Ascending aorta (tissue), 2 donors: ENCODE measurements at places on chromosomes 5 and 9. TPM values are rescaled to one million over a fixed set of nuclear protein-coding genes. Genes with fewer than 3 reads are reported as not detected.

Gene TMEM215
- 0.75 TPM for total RNA-seq

Gene NRARP
- 51.7 TPM for total RNA-seq

Gene ASB6
- total RNA-seq: 29.7 TPM

Gene UNC13B
- 26.5 TPM for total RNA-seq

Gene CDH9
- not detected for total RNA-seq

Gene FAM151B
- total RNA-seq: not detected

Gene PRUNE2
- total RNA-seq: 200 TPM

Gene GFPT2
- 25.2 TPM for total RNA-seq

Gene GARIN3
- not detected for total RNA-seq

Gene IL17B
- total RNA-seq: 46.8 TPM

Gene PAIP2
- 27.6 TPM for total RNA-seq

Gene MACIR
- 0.53 TPM for total RNA-seq

Gene FBN2
- 0.11 TPM for total RNA-seq

Gene CATSPER3
- not detected for total RNA-seq

Gene LCN12
- not detected for total RNA-seq

Gene LCN15
- not detected for total RNA-seq

Gene GPRIN1
- total RNA-seq: not detected

Gene LMX1B
- total RNA-seq: 1.9 TPM

Gene MVB12B
- 9.4 TPM for total RNA-seq

Gene STPG3
- not detected for total RNA-seq

DNA sequence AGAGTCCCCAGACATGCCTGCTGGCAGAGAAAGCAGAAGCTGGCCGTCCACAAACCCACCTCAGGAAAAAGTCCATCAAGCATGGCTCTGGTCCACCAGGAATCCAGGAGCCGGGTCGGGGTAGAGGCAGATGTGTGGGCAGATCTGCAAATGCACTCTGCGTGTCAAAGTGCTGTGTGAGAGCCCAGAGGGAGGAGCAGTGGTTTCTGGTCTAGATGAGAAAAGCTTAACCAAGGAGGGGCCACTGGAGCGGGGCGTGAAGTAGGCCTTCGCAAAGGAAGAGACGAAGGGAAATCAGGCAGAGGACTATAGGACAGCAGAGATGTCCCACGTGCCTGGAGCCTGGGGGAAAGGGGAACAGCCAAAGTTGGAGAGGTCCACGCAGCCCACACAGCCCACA lies 40.0 kb downstream of the TTLL11 start:
- H3K36me3 ChIP-seq: no peaks in the 10 kb centered on the region
- no peak for DNase-seq
- H3K4me1 ChIP-seq: peaks cover 4% of the 10 kb centered on the region
- H3K27me3 ChIP-seq: no peaks in the 10 kb centered on the region
- H3K4me3 ChIP-seq: no peak overlapping the region

- no peak overlapping the region for H3K27ac ChIP-seq
- peaks cover 12% of the 10 kb centered on the region for H3K4me1 ChIP-seq
- no peaks in the 10 kb centered on the region for H3K36me3 ChIP-seq
- no peak overlapping the region for H3K4me3 ChIP-seq
- no peaks in the 10 kb centered on the region for H3K27me3 ChIP-seq
Observed at GRCh38 chr9:14165376-14166035, 148.4 kb downstream of the NFIB start.

GRCh38 chr5:160621526-160621925 lies 199.9 kb downstream of the PTTG1 start:
- no peak overlapping the region for H3K4me3 ChIP-seq
- no peaks in the 10 kb centered on the region for H3K36me3 ChIP-seq
- no peaks in the 10 kb centered on the region for H3K27me3 ChIP-seq
- no peaks in the 10 kb centered on the region for H3K4me1 ChIP-seq
- H3K27ac ChIP-seq: no peak overlapping the region
- no peak for DNase-seq

- no peaks in the 10 kb centered on the region for H3K4me1 ChIP-seq
- H3K27me3 ChIP-seq: no peaks in the 10 kb centered on the region
- no peaks in the 10 kb centered on the region for H3K36me3 ChIP-seq
- no peak for DNase-seq
- H3K4me3 ChIP-seq: no peak overlapping the region
Observed at GRCh38 chr5:91684625-91685024, 301.5 kb upstream of the ARRDC3 start.

- no peaks in the 10 kb centered on the region for H3K36me3 ChIP-seq
- DNase-seq: no peak
- no peak overlapping the region for H3K4me3 ChIP-seq
Observed at GRCh38 chr5:172830876-172831662, 3.0 kb upstream of the ERGIC1 start.

DNA sequence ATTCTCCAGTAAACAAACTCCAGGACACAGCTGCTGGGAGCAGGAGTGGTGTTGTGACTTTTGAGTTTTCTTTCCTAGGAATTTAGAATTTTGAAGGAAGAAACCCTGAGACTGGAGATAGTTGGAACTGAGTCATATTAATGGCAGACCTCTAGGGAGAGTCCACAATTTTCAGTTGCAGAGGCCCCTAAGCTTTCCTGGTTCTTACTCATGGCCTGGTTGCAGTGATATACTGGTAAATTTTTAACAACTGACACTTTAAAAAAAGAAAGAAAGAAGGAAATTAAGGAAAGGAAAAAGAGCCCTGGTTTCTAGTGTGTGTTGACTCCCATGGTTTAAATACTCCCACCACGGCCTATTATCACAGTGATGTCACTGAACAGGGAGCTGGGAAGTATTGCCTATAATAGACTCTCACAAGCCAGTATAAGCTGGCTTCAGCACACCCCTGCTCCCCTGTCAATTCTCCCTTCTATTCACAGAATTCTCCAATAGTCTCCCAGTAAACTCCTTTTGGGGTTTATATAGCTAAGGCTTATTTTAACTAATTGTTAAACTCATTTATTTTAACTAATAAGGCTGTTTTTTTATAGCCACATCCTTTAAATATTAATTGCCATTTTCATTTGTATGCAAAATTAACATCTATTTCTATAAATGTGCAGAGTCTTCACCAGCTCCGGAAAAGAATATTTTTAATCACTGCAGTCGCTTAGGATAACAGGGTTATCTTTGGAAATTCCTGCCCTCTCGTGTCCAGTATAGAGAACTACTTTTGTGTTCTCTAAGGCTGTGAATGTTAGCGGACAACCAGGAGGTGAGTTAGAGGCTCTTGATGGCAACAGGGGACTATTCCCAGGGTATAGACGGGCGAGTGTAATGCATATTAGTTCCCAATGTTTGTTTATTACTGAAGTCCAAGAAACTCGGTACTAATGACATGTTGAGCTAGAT lies 59.7 kb downstream of the GGTA1 start:
- DNase-seq: no peak
- no peaks in the 10 kb centered on the region for H3K27me3 ChIP-seq
- H3K4me3 ChIP-seq: no peak overlapping the region
- H3K4me1 ChIP-seq: no peaks in the 10 kb centered on the region

- no peak overlapping the region for H3K27ac ChIP-seq
- no peak overlapping the region for H3K4me3 ChIP-seq
- no peaks in the 10 kb centered on the region for H3K27me3 ChIP-seq
Observed at GRCh38 chr5:76771705-76772405, 47.0 kb upstream of the F2RL1 start.

GRCh38 chr9:97934321-97935115 lies 3.5 kb downstream of the HEMGN start:
- no peaks in the 10 kb centered on the region for H3K27me3 ChIP-seq
- DNase-seq: no peak
- H3K4me3 ChIP-seq: no peak overlapping the region
- H3K27ac ChIP-seq: no peak overlapping the region
- no peaks in the 10 kb centered on the region for H3K4me1 ChIP-seq

GRCh38 chr5:112257005-112257404 lies 162.1 kb downstream of the EPB41L4A start:
- H3K27me3 ChIP-seq: no peaks in the 10 kb centered on the region
- H3K36me3 ChIP-seq: no peaks in the 10 kb centered on the region
- no peaks in the 10 kb centered on the region for H3K4me1 ChIP-seq
- DNase-seq: no peak
- H3K27ac ChIP-seq: no peak overlapping the region

DNA sequence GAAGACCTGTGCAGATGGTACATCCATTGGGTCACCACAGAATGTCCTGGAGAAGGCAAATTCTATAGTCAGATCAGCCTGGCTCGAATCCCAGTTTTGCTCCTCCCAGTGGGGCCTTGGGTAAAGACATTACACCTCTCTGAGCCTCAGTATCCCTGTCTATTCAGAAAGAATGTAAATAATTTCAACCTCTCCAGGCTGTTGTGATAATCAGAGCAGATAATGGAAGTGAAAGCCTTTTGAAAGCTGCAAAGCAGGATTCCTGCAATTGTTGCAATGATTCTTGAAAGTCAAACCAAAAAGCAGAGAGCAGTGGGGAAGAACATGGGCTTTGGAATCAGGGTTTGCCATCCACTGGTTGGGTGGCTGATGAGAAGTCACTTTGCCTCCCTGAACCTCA lies 63.2 kb downstream of the LHX2 start:
- no peak overlapping the region for H3K4me3 ChIP-seq
- H3K27ac ChIP-seq: no peak overlapping the region
- H3K27me3 ChIP-seq: no peaks in the 10 kb centered on the region
- DNase-seq: no peak
- H3K36me3 ChIP-seq: no peaks in the 10 kb centered on the region
- H3K4me1 ChIP-seq: no peaks in the 10 kb centered on the region

DNA sequence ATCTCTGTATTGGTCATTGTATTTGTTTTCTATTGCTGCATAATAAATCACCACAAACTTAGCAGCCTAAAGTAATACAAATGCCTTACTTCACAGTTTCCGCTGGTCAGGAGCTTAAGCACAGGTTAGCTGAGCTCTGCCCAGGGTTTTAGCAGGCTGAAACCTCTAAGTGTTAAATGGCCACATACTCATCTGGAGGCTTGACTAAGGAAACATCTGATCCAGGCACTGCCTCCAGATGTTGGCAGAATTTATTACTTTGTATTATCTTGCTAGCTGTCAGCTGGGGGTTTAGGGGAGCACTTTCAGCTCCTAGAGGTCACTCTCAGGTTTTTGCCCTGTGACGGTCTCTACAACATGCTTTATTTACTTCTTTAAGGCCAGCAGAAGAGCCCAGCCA lies 23.2 kb upstream of the RARS1 start:
- H3K27me3 ChIP-seq: no peaks in the 10 kb centered on the region
- no peaks in the 10 kb centered on the region for H3K36me3 ChIP-seq
- H3K27ac ChIP-seq: no peak overlapping the region
- DNase-seq: no peak
- H3K4me3 ChIP-seq: no peak overlapping the region
- H3K4me1 ChIP-seq: no peaks in the 10 kb centered on the region

DNA sequence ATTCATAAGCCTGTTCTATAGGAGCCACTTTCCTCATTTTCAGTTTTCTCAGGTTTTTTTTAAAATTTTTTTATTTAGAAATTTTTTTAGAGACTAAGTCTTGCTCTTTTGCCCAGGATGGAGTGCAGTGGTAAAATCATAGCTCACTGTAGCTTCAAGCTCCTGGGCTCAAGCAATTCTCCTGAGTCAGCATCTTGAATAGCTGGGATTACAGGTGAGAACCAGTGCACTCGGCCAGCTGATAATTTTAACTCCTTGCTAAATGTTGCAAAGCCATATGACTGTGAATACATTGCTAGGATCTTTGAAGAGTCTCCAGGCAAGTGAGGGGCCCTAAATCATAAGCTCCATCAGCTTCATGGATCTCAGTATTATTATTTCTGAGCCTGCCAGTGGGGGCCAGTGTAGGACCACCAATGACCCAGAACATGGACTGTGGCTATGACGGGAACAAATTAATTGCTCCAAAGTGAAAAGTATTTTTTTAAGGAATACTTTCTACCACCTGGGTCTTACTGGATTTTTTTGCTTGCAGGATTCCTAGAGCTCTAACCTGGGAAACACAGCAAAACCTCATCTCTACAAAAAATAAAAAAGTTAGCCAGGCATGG lies 5.7 kb upstream of the GAPVD1 start:
- H3K27me3 ChIP-seq: no peaks in the 10 kb centered on the region
- no peak overlapping the region for H3K4me3 ChIP-seq
- no peak for DNase-seq

- H3K27ac ChIP-seq: no peak overlapping the region
- no peaks in the 10 kb centered on the region for H3K36me3 ChIP-seq
- DNase-seq: no peak
- H3K4me3 ChIP-seq: no peak overlapping the region
Observed at GRCh38 chr9:30519756-30520155, 1864.7 kb upstream of the ACO1 start.

- H3K27ac ChIP-seq: peak overlapping the region; percentile 90
- no peak for DNase-seq
- H3K4me1 ChIP-seq: peaks cover 13% of the 10 kb centered on the region
- H3K36me3 ChIP-seq: peaks cover 32% of the 10 kb centered on the region
- peak overlapping the region; percentile 98 for H3K4me3 ChIP-seq
Observed at GRCh38 chr9:124860582-124861341, 995 bp downstream of the RPL35 start.

GRCh38 chr5:151780348-151780747 lies 8.6 kb downstream of the G3BP1 start:
- H3K4me1 ChIP-seq: no peaks in the 10 kb centered on the region
- no peaks in the 10 kb centered on the region for H3K27me3 ChIP-seq
- no peaks in the 10 kb centered on the region for H3K36me3 ChIP-seq
- H3K27ac ChIP-seq: no peak overlapping the region
- H3K4me3 ChIP-seq: no peak overlapping the region

- no peaks in the 10 kb centered on the region for H3K27me3 ChIP-seq
- DNase-seq: no peak
- H3K4me1 ChIP-seq: no peaks in the 10 kb centered on the region
- no peaks in the 10 kb centered on the region for H3K36me3 ChIP-seq
- H3K4me3 ChIP-seq: no peak overlapping the region
- H3K27ac ChIP-seq: no peak overlapping the region
Observed at GRCh38 chr9:74610523-74611061, 113.5 kb downstream of the RORB start.

DNA sequence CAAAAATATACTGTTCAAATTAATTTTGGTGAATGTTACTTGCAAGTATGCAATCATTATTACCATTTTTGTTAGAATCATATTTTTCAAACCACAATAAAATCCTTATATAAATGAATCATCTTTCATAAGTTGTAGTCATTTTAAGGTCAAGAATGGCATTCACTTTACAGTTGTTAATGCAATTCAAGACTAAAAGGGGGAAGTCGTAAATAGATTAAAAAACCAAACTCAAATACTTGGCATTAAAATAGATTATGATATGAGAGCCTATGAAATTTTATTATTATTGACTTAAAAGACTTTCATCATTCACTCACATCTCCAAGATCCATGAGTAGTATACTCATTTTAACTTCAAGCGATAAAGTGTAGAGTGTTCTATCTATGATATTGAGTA lies 11.6 kb downstream of the CDH9 start:
- H3K27me3 ChIP-seq: no peaks in the 10 kb centered on the region
- no peak overlapping the region for H3K27ac ChIP-seq
- H3K4me1 ChIP-seq: no peaks in the 10 kb centered on the region
- no peaks in the 10 kb centered on the region for H3K36me3 ChIP-seq

- H3K4me1 ChIP-seq: no peaks in the 10 kb centered on the region
- no peaks in the 10 kb centered on the region for H3K27me3 ChIP-seq
- H3K4me3 ChIP-seq: no peak overlapping the region
- no peak for DNase-seq
- H3K36me3 ChIP-seq: peaks cover 92% of the 10 kb centered on the region
Observed at GRCh38 chr5:868428-869135, 17.8 kb upstream of the ZDHHC11 start.

GRCh38 chr9:129575818-129576217 lies 45.1 kb downstream of the C9orf50 start:
- no peaks in the 10 kb centered on the region for H3K4me1 ChIP-seq
- H3K27me3 ChIP-seq: no peaks in the 10 kb centered on the region
- H3K4me3 ChIP-seq: no peak overlapping the region
- H3K36me3 ChIP-seq: no peaks in the 10 kb centered on the region
- H3K27ac ChIP-seq: peak overlapping the region; percentile 30
- DNase-seq: no peak
